ENCODE measurements at places on chromosomes 16 and 17. TPM values are rescaled to one million over a fixed set of nuclear protein-coding genes. Genes with fewer than 3 reads are reported as not detected.

The ARHGDIG gene
- total RNA-seq = 62.8 TPM

The ATAD5 gene
- total RNA-seq = 0.95 TPM

The NEUROD2 gene
- total RNA-seq = not detected

DNA sequence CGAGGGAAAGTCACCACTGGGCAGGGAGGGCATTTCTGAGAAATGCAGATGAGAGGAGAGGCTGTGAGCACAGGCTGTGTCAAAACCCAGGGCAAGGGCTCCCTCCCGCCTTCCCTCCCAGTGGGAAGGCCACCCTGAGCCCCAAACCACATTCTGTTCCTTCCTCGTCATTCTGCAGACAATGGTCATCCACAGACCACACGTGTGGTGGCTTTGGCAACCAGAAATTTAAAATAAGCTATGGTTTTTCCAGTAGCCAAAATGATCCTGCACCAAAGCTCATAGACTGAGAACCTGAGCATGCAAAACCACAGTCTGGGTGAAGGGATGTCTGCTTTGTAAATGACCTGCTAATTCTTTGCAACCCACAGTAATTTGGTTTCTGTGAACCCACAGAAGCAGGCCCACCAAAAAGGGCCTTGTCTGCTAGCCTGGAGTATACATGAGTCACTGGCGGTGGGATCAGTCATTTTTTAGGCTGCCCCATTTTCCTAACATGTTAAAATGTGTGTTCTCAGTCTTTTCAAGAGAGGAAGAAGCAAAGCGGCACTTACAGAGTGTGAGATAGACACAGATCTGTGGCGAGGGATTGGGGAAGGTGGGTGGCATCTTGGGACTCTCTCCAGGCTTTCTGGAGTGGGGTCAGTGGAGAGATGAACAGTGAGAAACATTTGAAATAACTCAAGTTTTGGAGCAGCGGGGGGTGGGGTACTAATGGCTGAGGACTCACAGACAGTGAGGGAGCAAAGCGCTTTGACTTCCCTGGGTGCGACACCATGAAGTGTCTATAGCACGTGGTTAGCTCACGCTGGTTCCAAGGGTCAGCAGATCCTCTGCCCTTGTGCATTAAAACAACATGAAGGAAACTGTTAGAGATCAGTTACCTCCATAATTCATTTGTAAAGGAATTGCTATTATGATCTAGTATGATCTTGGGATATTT lies 20.5 kb downstream of the GRB7 start:
- H3K4me1 ChIP-seq = no peaks in the 10 kb centered on the region
- H3K36me3 ChIP-seq = no peaks in the 10 kb centered on the region
- no peaks in the 10 kb centered on the region for H3K27me3 ChIP-seq
- H3K4me3 ChIP-seq = no peak overlapping the region
- DNase-seq = no peak

DNA sequence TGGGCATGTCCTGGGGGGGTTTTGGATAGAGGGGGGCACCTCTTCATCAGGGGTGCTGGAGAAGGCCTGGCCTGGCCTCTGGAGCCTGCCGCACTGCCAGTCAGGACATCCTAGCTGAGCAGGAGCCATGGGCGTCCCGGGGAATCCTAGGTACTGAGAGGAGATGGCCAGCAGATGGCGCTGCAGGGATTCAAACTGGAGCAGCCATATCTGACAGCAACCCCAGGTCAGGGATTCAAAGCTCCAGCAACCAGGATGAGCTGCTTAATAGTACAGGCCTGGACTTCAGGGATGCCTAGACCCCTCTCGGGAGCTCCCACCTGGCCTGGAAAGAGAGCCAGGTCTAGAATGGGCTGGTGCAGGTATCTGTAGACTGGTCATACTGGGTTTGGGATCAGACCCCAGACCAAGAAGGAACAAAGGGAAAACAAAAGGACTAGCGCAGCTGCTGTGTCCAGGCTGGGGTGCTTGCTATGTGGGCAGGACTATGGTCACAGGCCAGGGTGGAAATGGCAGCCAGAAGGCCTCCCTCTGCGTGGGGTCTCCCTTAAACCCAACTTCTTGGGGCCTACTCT lies 306.9 kb upstream of the RBFOX1 start:
- H3K27ac ChIP-seq = no peak overlapping the region
- H3K36me3 ChIP-seq = no peaks in the 10 kb centered on the region
- peak; percentile 26 for DNase-seq
- no peaks in the 10 kb centered on the region for H3K4me1 ChIP-seq
- H3K4me3 ChIP-seq = no peak overlapping the region

- no peaks in the 10 kb centered on the region for H3K4me1 ChIP-seq
- H3K4me3 ChIP-seq = no peak overlapping the region
- H3K27me3 ChIP-seq = no peaks in the 10 kb centered on the region
- H3K27ac ChIP-seq = no peak overlapping the region
- no peak for DNase-seq
These were observed 21.5 kb downstream of the MRC2 start for GRCh38 chr17:62648956-62649294.

DNA sequence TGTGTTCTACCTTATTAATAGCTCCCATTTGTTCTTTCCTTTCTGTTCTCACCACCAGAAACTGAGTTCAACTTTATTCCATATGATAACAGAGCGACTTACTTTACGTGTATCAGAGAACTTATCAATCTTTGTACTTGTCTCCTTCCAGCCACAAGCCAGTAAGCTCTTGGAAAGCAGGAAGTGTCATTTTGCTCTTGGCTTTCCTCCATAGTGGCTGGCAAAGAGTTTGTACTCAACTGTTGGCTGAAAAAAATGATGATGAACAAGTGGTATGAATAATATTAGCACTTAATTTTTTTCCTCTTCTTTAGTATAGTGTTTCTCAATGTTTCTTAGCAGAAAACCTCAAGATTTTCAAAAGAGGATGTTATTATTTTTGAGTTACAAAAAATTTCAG lies 182.4 kb upstream of the TOM1L1 start:
- no peaks in the 10 kb centered on the region for H3K36me3 ChIP-seq
- no peaks in the 10 kb centered on the region for H3K4me1 ChIP-seq
- no peak for DNase-seq

DNA sequence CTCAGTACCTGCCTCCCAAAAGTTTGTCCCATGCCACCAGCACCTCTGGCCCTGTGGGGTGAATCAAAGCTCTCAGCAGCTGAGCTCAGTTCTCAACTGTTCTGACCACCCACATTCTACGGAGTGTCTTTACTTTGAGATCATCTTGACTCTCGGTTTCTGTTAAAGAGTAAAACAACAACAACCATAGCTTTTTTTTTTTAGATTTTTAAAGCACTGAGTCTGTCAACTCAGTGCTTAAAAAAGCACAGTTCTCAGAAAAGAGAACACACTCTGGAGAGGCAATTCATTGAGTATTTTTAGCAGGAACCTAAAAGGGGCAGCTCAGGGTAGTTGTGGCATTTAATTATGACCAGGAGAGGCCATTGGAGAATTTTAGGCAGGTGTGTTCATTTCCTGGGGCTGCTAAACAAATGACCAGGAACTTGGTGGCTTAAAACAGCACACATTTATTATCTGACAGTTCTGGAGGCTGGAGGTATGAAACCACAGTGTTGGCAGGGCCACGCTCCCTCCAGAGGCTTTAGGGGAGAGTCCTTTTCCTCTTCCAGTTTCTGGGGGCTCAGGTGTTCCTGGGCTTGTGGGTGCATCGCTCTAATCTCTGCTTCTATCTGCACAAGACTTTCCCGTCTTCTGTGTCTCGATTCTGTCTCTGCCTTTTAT lies 6.7 kb upstream of the WFIKKN2 start:
- H3K36me3 ChIP-seq = no peaks in the 10 kb centered on the region
- H3K27ac ChIP-seq = no peak overlapping the region
- peaks cover 3% of the 10 kb centered on the region for H3K4me1 ChIP-seq
- H3K27me3 ChIP-seq = no peaks in the 10 kb centered on the region
- no peak for DNase-seq
- no peak overlapping the region for H3K4me3 ChIP-seq

DNA sequence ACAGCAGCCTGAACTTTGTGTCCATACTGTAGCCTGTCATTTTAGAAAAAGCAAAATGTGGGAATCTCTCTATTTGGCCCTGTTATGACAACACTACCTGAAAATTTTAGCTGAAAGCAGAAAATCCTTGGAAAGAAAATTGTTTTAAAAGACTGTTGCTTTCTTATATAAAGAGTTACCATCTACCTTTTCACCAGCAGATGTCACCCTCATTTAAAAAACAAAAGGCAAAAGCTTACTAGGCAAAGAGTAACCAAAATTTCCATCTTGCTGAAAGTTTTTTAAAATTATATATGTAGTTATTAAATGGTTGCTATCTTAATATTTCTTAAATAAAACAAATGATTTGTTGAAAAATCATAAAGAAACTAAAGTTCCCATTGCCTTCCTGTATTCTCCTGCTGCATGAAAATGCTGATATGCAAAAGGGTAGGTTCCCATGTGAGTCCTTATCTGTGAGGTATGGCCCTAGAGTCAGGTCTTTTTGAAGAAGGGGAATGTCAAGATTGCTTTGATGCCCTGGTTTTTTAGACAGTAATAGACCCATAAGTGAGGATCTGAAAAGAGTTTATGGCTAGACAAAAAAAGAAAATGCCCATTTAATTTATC lies 61.0 kb downstream of the TNRC6C start:
- H3K36me3 ChIP-seq = no peaks in the 10 kb centered on the region
- no peaks in the 10 kb centered on the region for H3K4me1 ChIP-seq
- DNase-seq = no peak
- H3K27ac ChIP-seq = no peak overlapping the region
- no peaks in the 10 kb centered on the region for H3K27me3 ChIP-seq

- H3K27ac ChIP-seq = no peak overlapping the region
- DNase-seq = peak; percentile 35
- H3K36me3 ChIP-seq = no peaks in the 10 kb centered on the region
- H3K4me1 ChIP-seq = peaks cover 4% of the 10 kb centered on the region
- H3K27me3 ChIP-seq = no peaks in the 10 kb centered on the region
These were observed 23.6 kb upstream of the ZNF750 start for GRCh38 chr17:82863383-82863940.

- no peaks in the 10 kb centered on the region for H3K36me3 ChIP-seq
- H3K27ac ChIP-seq = no peak overlapping the region
- no peaks in the 10 kb centered on the region for H3K4me1 ChIP-seq
- no peak overlapping the region for H3K4me3 ChIP-seq
- DNase-seq = no peak
- H3K27me3 ChIP-seq = no peaks in the 10 kb centered on the region
These were observed 34.2 kb upstream of the CRHR1 start for GRCh38 chr17:45749831-45750335.

DNA sequence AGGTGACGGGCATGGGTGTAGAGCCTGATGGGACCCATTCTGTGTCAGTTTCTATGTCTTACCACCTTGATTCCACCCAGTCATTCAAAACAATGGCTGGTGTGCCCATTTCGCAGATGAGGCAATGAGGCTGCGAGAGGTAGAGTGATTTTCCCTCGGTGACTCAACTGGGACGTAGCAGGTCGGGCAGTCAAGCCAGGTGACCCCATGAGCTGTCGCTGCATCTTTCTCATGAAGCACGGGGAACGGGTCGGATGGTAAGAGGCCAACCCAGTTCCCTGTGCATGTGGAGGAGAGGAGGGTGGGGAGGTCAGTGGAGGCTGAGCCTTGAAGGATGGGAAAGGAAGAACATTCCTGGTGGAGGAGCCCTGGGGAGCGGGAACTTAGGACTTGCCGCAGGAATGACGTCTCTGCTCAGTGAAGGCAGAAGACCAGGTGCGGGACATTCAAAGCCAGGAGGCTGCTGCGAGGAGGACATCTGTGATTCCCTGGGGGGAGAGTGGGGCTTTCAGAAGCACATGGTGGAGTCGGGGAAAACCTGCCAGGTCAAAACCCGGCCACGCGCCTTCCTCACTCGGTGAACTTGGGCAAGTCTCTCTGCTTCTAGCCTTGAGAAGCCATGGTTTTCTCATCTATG lies 1.1 kb downstream of the IL21R start:
- DNase-seq = no peak
- H3K27me3 ChIP-seq = no peaks in the 10 kb centered on the region
- H3K4me1 ChIP-seq = no peaks in the 10 kb centered on the region
- peak overlapping the region; percentile 17 for H3K4me3 ChIP-seq
- no peaks in the 10 kb centered on the region for H3K36me3 ChIP-seq

DNA sequence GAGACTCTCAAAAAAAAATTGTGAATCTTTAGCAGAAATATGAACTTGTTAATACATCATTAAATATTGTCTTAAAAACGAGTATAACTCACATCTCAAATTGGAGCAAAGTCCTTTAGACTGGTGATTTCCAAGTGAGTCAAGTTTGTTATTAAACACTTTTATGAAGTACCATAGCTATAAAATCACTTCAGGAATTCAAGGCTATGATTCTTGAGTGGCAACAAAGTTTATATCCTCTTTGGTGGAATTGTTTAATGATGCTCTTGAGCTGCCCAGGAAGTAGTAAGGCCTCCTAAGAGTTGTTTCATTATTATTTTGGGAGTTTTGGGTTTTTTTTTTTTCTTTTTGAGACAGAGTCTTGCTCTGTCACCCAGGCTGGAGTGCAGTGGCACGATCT lies 16.7 kb upstream of the BLMH start:
- H3K4me1 ChIP-seq = no peaks in the 10 kb centered on the region
- no peak for DNase-seq
- no peaks in the 10 kb centered on the region for H3K36me3 ChIP-seq
- no peak overlapping the region for H3K4me3 ChIP-seq
- no peaks in the 10 kb centered on the region for H3K27me3 ChIP-seq

DNA sequence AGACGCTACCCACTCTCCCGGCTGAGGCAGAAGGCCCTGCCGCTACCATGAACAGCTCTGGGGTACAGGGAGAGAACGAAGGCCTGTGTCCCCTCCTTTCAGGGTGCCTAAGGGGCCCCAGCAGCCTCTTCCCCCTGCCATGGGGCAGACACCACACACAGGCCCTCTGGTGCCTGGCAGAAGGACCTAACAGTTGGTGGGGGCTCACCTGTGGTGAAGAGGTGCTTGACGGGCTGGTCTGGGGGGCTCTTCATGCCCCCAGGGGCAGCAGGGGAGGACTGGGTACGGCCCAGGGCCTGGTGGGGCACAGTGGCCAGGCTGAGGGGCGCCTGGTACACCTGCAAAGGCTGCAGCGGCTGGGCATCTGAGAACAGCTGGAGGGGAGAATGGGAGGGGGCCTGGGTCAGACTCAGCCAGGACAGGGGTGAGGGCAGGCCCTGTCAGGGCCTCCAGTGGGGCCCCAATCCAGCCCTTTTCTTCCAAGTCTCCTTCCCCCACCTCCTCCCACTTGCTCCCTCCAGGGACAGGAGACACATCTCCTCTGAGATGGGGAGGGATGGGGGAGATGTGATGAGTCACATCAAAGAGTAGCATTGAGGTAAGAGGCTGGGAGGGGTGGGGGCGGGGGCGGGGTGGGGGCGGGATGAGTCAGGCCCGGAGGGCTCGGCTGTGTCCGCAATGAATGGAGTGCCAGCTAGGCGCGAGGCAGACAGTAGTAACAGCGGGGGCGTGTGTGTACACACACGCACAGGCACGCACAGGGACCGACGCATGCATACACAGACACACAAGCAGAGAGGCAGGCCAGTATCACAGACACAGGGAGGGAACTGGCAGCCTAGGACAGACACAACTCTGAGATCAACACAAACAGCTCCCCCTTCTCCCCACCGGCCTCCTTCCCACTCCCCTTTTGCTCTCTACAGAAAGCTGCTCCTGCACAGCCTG lies 16.1 kb downstream of the G6PC3 start:
- no peaks in the 10 kb centered on the region for H3K27me3 ChIP-seq
- no peak overlapping the region for H3K4me3 ChIP-seq
- no peak overlapping the region for H3K27ac ChIP-seq
- no peak for DNase-seq

- H3K4me1 ChIP-seq = no peaks in the 10 kb centered on the region
- no peak overlapping the region for H3K27ac ChIP-seq
- no peaks in the 10 kb centered on the region for H3K36me3 ChIP-seq
- DNase-seq = no peak
- H3K27me3 ChIP-seq = no peaks in the 10 kb centered on the region
These were observed 100.6 kb upstream of the CACNG5 start for GRCh38 chr17:66734186-66734943.

- H3K27me3 ChIP-seq = no peaks in the 10 kb centered on the region
- H3K27ac ChIP-seq = no peak overlapping the region
- H3K4me3 ChIP-seq = no peak overlapping the region
- H3K4me1 ChIP-seq = no peaks in the 10 kb centered on the region
- no peaks in the 10 kb centered on the region for H3K36me3 ChIP-seq
- DNase-seq = no peak
These were observed 9.4 kb downstream of the RPL19 start for GRCh38 chr17:39209317-39210092.
